ENCODE measurements at places on chromosomes 11 and 22. TPM values are rescaled to one million over a fixed set of nuclear protein-coding genes. Genes with fewer than 3 reads are reported as not detected.

PPP2R5B gene
- 24.8 TPM for total RNA-seq

OR52I1 gene
- total RNA-seq: not detected

C1QTNF4 gene
- 1.1 TPM for total RNA-seq

SCARF2 gene
- 38.8 TPM for total RNA-seq

HTR3A gene
- not detected for total RNA-seq

PHOX2A gene
- total RNA-seq: 0.13 TPM

MS4A4E gene
- total RNA-seq: not detected

BTBD10 gene
- 21.4 TPM for total RNA-seq

HPX gene
- 0.38 TPM for total RNA-seq

CFAP300 gene
- 2.5 TPM for total RNA-seq

MUC2 gene
- total RNA-seq: not detected

ANO9 gene
- 3.1 TPM for total RNA-seq

ACTN3 gene
- total RNA-seq: under 0.01 TPM

EEF1G gene
- 1,289 TPM for total RNA-seq

All from mesangial cell (primary cell).